Activated naive CD8-positive, alpha-beta T cell treated with anti-CD3 and anti-CD28 coated beads for 36 hours (primary cell): ENCODE measurements at places on chromosomes 7 and 10. TPM values are rescaled to one million over a fixed set of nuclear protein-coding genes. Genes with fewer than 3 reads are reported as not detected.
A peak's percentile ranks its signal among the peaks of the same experiment; 100 is the strongest.

GRCh38 chr10:114387784-114388183 lies 16.5 kb downstream of the AFAP1L2 start:
- no peak for DNase-seq

Gene ZNF277
- 16.8 TPM for total RNA-seq

DNA sequence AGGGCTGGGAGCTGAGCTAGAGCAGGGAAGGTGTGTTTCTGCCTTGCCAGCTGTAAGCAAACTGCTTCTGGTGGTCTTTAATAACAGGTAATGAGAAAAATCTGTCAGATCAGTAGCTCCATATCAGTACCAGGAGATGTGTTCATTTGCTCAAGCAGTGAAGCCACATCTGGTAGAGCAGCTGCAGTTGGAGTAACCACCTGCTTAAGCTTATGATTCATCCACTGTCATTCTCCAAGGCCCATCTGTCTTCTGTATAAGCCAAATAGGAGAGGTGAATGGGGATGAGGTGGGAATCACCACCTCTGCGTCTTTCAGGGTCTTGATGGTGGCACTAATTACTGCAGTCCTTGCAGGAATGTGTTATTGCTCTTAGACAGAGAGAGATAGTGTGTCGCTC lies 18.4 kb upstream of the COBL start:
- DNase-seq, result no peak

DNA sequence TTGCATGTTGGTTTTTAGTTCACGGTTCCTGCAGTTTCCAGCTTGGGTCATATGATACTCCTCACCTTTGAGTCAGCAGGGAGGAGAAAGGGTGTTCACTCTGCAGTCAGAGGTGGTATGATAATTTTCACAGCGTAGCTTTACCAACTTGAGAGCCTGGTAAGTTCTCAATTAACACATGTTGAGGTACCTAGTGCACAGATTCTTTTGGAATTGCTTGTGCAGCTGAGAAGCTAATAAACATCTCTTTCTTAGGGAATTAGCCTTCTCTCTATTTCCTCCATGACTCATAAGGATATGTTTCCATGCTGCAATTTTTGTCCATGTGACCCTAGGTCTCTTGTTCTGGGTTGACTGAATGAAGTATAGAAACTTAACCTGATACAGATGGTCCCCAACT lies 166.6 kb downstream of the KIF20B start:
- DNase-seq, result no peak

GRCh38 chr7:30521532-30521931 lies 16.9 kb upstream of the GGCT start:
- no peak for DNase-seq

DNA sequence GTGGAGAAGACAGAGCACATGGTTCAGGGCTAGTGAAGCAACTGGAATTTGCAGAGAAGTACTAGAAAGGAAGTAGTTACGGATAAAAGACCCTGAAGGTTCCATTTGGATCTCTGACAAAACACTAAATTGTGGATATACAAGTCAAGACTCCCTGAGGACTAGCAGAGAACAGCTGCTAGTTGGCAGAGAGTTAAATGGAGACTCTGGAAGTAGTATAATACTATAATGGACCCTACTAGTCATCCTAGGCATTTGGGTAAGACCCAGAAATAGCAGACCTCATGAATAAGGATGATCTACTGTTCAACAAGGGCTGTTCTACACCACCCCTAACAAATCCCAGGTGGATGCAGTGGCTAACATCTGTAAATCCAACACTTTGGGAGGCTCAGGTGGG lies 19.1 kb downstream of the MCMBP start:
- DNase-seq, result no peak

Gene OR6V1
- not detected for total RNA-seq

Gene CYP26A1
- total RNA-seq, result not detected

DNA sequence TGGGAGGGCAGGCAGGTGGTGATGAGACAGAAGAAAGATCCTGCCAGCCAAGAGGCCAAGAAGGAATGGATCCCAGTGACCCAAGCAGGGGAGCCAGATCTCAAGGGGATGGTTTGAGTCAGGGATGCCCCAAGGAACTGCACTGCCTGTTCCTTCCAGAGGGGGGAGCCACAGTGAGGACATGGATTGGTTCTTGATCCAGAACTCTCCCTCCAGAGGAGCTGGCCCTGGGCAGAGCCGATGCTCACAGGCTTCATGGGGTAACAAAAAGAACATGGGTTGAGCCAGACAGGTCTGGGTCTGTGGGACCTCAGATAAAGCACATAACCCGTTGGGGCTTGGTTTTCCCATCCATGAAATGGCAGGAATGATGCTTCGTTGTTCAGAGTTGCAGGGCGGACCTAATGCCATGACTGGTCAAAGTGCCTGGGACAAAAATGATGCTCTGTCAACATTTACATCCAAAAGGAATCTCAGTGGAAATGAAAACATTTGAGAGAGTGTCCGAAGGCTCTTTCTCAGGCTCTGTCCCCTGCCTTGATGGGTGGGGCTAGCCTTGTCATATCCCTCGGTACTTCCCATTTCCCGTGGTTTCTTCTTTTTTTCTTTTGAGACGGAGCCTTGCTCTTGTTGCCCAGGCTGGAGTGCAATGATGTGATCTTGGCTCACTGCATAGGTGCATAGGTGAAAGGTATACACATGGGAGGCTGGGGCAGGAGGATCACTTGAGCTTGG lies 4.7 kb upstream of the DENND2A start:
- no peak for DNase-seq

DNA sequence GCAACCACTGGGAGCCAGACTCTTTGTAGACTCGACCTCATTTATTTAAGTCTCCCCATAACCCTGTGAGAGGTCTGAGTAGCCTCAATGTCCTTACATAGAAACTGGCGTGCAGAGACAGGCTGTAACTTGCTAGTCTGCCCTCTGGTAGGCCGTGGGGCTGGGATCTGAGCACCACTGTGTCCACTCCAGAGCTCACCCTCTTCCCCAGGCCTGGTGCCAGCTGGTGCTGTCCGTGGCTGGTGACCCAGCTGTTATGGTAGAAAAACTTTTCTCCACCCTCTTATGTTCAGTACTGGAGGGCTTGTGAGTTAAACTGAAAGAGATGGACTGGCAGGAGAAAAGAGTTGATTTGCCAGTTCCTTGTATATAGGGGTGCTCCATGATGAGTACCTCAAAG lies 41.9 kb downstream of the ADAMTS14 start:
- no peak for DNase-seq

GRCh38 chr10:61052469-61053205 lies 108.7 kb upstream of the RHOBTB1 start:
- no peak for DNase-seq

- DNase-seq, result no peak
These were observed 10.8 kb downstream of the ATP6V0E2 start for GRCh38 chr7:149884541-149884940.

- no peak for DNase-seq
These were observed 87.6 kb upstream of the ADARB2 start for GRCh38 chr10:1824928-1825327.

DNA sequence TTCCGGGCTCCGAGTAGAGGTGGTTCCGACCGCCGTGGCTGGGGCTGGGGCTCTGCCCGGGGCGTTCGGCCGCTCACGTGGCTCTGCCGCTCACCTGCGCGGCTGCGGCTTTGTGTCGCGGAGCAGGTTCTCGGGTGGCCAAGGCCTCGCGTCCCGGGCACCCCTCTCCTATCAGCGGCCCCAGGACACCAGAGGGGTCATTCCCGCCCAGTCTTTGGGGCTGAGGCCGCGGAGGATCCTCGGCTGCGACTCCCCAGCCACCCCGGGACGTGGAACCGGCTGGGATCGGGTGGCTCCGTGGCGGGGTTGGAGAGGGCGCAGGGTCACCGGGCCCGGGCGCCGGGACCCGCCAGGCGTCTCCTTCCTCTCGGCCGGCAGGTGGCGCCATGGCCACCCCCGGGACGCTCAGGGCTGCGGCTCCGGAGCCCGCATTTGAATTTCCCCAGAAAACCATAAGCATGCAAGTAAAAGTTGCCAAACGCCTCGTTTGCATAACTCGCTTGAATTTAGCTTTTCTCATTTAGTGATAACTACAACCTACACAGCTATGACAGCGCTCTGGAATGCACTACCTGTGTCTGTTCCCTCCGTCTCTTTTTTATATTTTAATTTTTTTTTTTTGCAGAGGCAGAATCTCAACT lies 1.2 kb downstream of the COL26A1 start:
- peak; percentile 73 for DNase-seq
